ENCODE measurements at places on chromosomes 7 and 10.

- no peak for DNase-seq
These were observed 25.3 kb upstream of the ZNF716 start for GRCh38 chr7:57424515-57425238.

GRCh38 chr7:148222721-148223120 lies 367.8 kb upstream of the C7orf33 start:
- DNase-seq, result no peak

GRCh38 chr7:55475855-55476803 lies 96.2 kb downstream of the VOPP1 start:
- no peak for DNase-seq

- no peak for DNase-seq
These were observed 8.4 kb downstream of the ZNF277 start for GRCh38 chr7:112214883-112215282.

- DNase-seq, result no peak
These were observed 110.5 kb upstream of the MAGI2 start for GRCh38 chr7:79563821-79564522.

DNA sequence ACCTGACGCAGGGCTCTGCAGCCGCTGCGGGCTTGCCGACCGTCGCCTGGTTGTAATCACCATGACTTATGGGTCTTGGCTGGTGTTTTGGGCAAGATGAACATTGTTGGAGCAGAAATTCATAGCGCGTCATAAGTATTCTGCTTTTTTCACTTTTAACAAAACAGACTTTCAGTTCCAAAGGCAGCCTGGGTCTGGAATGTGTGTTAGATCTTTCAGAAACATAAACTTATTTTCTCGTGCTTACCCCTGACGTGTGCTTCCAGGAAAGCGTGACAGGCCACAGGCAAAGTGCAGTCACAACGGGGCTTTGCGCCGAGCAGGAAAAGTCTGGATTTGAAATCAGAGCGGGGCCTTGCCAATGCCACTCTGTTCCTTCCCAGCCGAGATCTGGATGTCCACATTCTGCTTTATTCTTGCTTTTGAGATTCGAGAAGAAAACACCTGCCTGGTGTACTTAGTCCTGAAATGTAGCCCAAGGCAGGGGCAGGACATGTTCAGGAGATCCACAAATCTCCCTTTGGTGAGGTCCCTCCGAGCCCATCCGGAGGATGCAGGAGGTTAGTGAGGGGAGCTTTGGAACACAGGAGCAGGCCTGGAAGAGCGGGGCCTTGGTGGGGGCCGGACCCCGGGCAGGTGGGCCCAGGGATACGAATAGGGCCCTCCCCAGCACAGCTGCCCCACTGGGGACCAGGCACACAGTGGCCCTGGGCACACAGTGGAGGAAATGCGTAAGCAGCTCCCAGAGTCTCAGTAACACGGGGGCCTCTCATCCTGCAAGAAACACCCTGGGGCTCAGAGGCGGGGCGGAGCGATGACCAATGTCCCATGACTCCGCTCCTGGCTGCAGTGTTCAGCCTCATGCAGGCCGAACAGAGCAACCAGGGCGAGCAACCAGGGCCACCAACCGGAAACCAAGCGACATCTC lies 49.5 kb upstream of the EBF3 start:
- no peak for DNase-seq

DNA sequence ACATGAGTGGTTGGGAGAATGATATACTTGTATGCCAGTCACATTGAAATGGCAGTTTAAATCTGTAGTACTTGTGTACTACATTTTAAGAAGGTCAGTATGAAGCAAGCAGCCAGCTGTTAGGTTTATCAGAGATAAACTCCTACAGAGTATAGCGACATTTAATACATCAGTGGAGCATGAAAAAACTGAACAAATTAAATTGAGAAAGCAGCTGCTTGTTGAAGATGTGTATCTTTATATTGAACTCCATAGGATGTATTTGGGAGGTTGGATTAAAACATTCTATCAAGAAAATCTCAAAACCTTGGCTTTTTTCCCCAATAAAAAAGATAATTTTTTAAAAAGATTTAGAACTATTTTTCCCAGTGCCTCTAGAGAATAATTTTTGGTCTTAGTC lies 47.8 kb downstream of the PHF14 start:
- DNase-seq, result no peak

DNA sequence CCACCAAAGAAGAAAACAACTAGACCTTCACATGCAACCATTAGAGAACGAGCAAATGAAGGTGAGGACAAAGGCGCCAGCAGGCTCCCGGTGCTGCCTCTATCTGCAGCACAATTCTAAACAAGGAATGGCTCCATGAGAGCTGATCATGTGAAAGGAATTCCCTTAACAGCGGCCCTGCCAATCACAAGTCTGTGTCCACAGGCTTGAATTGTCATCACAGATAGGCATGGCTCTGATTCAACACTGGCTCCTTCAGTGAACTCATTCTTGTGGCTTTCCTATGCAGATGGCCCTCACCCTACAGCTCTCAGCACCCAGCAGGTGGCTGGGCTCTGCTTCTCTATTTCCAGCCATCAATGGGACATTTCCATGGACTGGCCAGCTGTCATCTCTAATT lies 36.2 kb downstream of the LAMB1 start:
- no peak for DNase-seq

DNA sequence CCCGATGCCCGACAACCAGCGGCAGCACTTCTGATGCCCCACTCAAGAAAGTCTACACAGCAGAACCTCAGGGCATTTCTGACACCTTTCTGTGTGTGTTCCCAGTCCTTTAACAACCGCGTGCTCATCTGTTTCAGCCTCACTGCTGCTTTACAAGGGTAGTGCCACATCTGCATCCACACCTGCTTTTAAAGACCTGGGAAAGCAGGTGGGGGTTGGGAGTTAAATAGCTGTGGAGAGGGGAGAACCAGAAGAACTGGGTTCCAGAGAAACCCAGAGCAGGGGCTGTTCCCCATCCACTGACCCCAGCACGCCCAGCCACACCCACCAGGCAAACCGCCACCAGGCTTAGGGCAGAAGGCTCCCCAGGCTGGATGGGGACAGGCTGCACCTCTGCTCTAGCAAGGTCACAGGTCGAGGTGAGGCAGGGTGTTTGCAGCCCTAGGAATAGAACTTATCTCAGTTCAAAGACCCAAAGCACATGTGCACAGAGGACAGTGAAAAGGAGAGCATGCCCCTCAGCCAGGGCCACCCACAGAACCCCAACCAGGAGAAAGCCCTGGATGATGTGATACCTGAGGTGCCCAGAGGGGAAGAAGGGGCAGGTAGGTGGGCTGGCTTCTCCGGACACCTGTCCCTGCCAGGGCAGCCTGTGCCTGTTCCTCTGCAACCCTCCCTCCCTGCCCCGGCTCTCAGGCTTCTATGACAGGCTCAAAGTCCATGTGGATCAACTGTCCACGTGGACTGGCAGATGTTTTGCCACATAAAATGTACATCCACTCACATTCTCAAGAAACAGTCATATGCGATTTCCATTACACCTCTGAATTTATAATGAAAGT lies 51.3 kb downstream of the COBL start:
- no peak for DNase-seq

DNA sequence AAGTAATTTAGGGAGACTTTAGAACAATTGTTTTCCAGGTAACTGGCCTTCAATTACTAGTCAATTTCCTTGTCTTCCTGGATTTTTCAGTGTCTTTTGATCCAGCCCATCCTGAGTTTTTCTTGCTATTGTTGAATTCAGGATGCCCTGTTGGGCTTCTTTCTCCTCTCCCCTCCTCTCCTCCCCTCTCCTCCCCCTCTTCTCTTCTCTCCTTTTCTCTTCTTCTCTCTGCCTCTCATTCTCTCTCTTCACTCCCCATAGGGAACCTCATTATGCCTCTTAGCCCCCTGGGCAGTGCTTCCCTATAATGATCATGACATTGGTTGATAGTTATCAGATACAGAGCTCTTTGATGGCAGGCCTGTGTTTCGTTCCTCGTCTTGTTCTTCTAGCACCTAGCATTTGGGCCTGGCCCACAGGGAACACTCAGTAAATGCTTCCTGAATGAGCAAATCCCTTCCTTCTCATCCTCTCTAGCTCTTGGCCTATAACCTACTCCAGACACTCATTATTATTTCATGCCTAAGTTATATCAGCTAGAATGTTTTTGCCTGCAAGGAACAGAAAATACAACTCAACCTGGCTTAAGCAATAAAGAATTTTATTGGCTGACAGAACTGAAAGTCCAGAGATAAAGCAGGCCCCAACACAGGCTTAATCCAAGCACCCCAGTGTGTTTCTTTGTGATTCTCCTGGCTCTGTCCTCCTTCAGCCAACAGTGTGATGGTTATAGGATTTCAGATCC lies 56.8 kb downstream of the CACNB2 start:
- no peak for DNase-seq

DNA sequence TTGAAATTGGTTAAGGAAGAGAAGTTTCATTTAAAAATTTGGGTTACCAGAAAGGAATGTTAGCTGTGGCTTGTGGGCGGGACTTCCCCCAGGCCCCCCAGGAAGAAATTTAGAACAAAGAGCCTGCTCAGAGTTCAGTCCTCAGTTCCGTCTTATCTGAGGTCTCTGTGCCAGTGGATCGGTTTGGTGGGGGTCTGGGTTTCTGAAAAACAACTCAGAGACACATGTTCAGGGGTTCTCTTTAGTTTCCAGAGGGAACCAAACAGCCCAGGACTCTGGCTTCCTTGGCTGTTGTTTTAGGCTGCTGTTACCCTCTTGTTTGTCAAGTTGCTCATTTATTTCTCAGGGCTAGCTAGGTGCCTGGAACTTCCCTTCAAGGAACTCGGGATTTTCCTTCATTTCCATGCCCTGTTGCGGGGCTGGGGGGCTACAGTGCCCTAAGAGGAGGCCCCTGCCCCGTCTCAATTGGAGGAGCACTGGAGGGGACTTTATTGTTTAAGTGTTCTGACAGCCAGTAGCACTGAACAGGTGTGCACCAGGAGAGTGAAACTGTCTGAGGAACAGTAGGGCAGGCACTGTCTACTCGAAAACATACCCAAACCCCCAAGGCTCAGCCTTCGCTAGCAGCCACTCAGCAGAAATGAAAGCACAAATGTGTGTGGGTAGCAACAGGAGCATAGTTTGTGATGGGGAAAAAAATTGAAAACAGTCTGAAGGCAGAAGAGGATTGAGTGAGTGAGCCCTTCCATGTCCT lies 59.9 kb downstream of the ALOX5 start:
- DNase-seq, result no peak

DNA sequence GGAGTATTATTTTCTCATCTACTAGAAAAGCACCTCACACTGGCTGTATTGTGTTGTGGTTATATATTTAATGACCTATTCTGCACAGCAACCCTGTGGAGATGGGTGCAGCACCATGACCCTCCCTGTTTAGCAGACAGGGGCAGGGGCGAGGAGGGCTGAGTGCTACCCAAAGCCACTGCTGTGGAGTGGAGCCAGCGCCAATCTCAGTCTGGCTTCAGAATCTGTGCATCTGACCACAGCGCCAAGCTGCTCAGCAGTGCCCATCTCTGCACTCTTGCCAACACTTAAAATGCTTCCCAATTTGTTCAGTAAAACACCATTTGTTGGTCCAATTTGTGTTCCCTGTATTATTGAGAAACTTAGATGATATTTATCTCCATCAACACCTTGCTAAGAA lies 239.1 kb downstream of the ZMYND11 start:
- no peak for DNase-seq

DNA sequence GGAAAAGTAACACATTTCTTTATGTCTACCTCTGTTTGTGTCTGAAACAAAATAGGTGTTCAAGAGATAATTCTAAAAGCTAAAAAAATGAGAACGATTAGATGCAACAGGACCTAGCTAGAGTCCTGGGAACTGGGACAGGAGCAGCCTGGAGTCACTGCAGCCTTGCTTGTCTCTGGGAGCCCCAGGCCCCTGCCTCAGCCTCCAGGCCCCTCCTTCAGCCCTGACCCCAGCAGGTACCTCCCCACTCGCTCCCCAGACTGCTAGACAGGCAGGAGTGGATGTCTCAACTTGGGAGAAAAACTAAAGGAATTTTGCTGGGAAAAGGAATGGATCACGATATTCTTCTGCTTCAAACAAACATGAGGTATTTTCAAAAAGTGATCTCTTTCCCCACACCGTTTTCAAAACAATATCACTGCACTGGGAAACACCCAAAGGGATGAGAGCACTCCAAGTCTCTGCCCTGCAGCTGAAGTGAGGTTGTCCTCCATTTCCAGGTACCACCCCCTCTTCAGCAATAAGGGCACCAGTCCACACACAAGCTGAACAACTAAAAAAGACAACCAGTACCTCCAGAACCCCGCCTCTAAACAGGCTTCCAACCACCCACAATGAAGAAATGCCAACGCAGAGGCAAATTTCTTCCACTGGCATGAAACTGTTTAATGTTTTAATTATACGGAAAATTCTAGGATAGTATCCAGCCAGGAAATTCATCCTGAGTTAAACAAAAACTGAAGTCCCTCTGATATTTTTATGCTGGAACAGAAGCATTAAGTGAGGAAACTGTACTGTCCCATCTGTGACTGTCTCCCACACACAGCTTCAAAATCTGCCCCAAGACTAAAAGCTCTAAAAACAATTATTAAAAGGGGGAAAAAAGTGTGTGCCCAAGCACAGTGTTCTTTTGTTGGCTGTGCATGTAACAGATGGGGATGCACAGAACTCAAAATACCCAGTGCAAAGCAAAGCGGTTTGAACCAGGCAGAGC lies 47.2 kb downstream of the XPNPEP1 start:
- no peak for DNase-seq

DNA sequence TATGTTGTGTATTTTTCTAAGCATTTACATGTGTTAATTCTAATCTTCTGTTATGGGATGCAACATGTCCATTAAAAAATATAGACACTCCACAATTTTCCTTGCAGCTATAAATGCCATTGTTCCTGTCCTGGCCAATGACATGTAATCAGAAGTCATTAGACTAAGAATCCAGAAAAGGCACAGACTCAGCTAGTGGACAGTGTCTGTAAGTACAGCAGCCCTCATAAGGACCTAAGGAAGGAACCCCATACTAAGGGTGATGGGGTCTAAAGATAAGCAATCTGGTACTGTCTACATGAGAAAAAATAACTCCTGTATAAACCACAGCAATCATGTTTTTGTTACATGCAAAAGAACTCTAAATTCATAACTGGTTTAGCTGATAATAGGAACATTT lies 115.9 kb downstream of the GPR85 start:
- DNase-seq, result no peak

DNA sequence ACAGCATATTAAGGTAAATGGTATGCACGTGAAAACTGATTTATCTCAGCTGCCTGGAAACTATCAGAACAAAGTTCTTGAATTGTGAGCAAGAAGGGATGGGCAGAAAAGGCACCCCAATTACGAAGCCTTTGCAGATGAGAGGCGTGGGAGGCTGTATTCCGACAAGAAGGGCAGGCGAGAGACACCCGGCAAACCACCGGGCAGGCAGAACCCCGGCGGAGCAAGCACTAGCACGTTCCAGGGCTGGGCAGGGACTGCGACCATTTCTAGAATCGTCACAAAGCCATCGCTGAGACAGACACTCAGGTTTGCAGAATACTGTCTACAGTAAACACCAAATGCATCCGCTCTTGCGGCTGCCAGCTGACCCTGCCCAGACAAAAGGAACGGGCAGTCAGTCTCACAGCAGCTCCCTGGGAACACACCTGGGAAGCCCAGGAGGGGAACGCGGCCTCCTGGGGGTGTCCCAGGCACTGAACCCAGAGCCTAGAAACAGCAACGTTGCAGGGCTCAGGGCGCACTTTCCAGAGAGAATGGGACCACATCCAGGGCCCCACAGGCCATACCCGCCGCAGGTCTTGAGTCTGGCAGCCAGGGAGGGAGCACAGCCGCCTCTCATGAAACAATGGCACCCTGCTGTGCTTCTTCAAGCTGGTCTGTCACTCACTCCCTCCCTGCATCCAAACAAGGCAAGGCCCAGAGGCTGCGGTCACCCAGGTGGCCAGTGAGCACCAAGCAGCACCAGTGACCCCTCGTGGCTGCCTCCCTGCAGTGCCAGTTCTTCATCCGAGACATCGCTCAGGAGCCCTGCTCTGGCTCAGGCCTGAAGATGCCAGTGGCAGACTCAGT lies 261.9 kb downstream of the PTPRN2 start:
- no peak for DNase-seq

GRCh38 chr10:56286096-56286495 lies 75.0 kb downstream of the ZWINT start:
- no peak for DNase-seq
